Right cardiac atrium (tissue), 5 donors: ENCODE measurements at places on chromosomes 13 and 19. TPM values are rescaled to one million over a fixed set of nuclear protein-coding genes. Genes with fewer than 3 reads are reported as not detected.
A peak's percentile ranks its signal among the peaks of the same experiment; 100 is the strongest.

DNA sequence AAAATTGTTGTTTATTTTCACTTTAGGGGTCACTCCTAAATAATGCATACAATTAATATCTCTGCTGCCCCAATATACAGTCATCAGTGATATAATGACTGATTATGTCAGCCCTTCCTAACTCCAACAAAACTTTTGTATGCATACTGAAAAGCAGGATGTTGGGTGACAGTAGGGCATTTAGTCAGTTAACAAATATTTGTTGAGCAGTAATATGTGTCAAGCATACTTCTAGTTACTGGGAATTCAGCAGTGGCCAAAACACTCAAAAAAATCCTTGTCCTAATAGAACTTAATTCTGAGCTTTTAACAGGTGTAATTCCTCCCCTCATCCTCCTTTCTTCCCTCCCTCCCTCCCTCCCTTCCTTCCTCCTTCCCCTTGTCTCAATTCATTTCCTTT lies 560.7 kb upstream of the KLHL1 start:
- DNase-seq, result no peak

- no peak for DNase-seq
Observed at GRCh38 chr13:101115762-101116171, 300.5 kb downstream of the NALCN start.

DNA sequence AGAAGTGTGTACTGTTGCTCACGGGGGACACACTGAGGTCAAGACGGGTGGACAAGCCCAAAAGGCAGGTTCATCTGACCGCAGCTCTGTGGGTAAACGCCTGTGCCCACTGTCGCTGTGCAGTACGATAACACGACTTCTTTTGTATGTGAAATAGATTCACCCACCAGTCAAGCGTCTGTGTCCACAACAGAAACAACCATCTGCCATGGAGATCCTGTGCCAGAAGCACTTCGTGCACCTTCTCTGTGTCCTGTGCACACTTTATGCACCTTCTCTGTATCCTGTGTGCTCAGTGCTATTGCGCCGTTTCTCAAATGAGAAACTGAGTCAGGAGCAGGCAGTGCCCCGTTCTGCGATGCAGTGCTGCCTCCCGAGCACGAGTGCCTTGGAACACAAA lies 138.9 kb downstream of the ATP11A start:
- DNase-seq, result no peak

DNA sequence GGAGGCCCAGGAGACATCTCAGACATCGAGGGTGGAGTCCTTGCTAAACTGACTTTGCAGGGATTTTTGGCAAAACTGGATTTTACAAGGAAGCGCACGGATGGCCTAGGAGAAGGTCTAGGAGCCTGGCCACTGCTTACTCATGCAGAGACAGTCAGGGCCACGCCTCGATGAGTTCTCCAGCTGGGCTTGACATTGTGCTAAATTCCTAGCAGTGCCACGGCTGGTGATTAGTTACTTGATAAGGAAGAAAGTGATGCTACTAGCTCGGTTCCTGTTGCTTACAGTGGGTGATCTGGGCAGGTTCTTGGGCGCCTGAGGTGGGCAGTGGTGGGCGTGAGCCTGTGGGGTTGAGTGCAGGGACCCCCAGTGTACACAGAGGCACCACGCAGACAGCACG lies 143.4 kb downstream of the SOX1 start:
- no peak for DNase-seq

DNA sequence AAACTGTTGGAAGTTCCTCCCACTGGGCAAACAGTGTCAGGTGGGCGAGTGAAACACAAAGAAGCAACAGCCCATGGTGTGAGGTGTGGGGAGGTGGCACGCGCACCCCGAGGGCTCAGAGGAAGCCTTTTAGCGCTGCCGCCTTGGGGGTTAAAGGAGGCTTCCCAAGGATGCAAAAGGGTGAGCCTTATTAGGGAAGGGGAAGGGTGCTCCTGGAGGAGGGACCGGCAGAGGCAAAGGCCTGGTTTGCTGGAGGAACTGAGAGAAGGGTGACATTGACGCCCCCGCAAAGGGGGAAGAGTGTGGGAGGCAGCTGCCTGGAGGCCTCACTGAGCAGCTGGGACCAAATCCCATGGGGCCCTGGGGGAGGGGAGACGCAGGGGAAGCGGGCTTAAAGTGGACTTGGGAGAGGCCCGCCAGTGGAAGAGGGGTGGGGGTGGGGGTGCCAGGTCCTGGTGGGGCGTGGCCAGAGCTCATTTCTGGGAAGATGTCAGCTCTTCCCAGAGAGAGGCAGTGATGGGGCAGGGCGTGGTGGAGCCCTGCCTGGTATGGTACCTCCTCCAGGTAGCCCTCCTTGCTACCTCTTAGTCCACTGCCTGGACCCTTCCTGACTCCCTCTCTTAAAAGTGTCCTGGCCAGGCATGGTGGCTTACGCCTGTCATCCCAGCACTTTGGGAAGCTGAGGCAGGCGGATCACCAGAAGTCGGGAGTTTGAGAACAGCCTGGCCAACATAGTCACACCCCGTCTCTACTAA lies 12.0 kb upstream of the FCHO1 start:
- DNase-seq, result peak; percentile 64

DNA sequence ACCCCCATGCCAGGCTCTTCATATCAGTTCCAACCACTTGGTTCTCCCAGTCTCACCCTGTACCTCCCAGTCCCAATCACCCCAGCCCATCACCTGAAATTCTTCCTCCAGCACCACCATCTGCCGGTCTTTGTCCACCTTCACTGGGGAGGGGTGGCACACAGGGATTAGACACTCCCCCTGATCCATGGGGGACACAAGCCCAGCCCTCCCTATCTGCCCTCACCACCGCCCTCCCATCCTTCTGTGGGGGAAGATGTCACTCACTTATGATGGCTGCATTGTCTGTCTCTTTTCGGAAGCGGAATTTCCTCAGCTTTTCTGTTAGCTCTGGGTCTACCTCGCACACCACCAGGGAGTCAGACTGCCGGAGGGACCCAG lies 685 bp downstream of the GMFG start:
- DNase-seq, result no peak

GRCh38 chr19:31450696-31451095 lies 101.5 kb upstream of the TSHZ3 start:
- no peak for DNase-seq

- no peak for DNase-seq
Observed at GRCh38 chr13:27425158-27425917, 919 bp downstream of the GTF3A start.

DNA sequence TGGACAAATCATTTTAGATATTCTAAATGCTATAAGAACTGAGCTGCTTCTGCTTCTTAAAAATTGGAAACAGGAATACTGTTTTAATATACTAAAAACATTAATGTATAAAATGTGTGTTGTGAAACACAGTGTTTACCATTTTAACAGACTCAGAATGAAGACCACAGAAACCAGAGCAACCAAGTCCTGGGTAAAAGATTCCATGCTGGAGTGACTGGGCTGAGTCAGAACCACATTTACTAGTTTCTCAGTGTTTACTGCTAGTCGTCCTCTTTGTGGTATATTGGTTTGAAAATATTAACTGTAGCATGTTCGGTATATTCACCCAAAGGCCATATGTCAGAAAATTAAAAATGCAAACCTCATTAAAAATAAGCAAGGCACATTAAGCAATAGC lies 31.9 kb downstream of the ANKRD10 start:
- no peak for DNase-seq

The ZNF90 gene
- total RNA-seq, result 2.5 TPM

The OR10H1 gene
- total RNA-seq, result not detected

The PRRG2 gene
- total RNA-seq, result 0.74 TPM

The CALR gene
- total RNA-seq, result 703 TPM

The ZNF418 gene
- total RNA-seq, result 16.7 TPM
